RWPE1 (cell line): ENCODE measurements at places on chromosomes 11 and 22.

DNA sequence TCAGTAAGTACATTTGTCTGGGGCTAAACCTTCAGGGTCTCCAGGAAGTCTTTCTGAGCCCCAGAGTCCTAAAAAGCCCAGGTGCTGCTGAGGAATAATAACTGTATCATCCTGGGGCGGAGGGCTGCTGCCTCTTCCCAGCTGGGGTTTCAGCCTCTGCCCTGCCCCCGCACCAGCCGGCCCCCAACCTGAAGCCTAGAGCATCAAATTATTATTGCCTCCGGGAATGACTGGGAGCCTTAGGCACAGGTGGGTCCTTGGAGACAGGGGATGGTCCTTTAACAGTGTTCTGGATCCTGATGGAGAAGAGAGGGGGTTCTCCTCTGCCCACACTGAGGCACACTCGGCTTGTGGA, 64.4 kb downstream of the BCR start:
- no peak for DNase-seq

- DNase-seq, result peak; percentile 17
These were observed 1.3 kb upstream of the PVALB start for GRCh38 chr22:36818010-36818642.

GRCh38 chr11:128859563-128860441, 7.3 kb downstream of the KCNJ1 start:
- peak; percentile 25 for DNase-seq

- no peak for DNase-seq
These were observed 199.1 kb downstream of the DBX1 start for GRCh38 chr11:19961225-19961624.

GRCh38 chr11:64128255-64129006, 37.5 kb downstream of the MACROD1 start:
- DNase-seq, result no peak

DNA sequence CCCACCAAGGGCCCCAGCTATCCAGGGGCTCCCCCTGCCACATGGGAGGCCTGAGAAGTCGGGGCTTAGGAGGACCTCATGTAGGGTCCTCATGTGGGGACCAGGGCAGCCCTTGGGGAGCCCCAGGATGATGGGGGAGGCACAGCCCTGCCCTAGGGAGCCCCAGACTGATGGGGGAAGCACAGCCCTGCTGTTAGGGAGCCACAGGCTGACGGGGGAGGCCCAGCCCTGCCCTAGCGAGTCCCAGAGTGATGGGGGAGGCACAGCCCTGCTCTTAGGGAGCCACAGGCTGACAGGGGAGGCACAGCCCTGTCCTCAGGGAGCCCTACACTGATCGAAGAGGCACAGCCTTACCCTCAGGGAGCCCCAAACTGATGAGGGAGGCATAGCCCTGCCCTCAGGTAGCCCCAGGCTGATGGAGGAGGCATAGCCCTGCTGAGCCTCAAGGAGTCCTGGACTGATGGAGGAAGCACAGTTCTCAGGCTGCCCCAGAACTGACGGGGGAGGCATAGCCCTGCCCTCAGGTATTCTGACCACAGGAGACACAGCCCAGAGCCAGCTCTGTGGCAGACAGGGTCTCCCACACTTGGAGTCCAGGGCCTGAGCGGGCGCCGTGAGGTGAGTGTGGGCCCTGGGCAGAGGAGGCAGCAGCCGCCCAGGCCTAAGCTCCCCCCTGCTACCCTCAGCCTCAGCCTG, 10.8 kb downstream of the PRR33 start:
- no peak for DNase-seq

DNA sequence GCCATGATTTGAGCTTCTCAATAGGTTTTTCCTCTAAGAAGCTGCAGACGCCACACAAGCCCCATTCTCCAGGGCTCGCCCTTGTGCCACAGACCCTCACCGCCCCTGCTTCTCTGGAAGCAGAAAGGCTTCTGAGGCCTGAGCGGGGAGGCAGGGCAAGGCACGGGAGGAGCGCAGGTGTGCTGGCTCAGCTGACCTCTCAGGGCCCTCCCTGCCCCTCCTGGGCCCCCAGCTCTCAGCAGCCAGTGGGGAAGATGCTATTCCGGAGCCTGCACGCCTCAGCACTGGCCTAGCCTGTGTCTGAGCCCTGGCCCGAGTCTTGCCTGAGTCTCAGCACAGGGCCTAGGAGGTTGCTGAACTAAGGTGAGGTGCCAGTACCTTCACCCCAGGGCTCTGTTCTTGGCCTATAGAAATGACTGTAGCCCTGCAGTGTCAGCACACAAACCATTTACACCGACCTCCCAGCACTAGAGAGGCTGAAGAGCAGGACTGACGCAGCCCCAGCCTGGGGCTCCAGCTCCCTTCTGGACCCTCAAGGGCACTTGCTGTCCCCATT, 47.1 kb upstream of the LMO1 start:
- no peak for DNase-seq

DNA sequence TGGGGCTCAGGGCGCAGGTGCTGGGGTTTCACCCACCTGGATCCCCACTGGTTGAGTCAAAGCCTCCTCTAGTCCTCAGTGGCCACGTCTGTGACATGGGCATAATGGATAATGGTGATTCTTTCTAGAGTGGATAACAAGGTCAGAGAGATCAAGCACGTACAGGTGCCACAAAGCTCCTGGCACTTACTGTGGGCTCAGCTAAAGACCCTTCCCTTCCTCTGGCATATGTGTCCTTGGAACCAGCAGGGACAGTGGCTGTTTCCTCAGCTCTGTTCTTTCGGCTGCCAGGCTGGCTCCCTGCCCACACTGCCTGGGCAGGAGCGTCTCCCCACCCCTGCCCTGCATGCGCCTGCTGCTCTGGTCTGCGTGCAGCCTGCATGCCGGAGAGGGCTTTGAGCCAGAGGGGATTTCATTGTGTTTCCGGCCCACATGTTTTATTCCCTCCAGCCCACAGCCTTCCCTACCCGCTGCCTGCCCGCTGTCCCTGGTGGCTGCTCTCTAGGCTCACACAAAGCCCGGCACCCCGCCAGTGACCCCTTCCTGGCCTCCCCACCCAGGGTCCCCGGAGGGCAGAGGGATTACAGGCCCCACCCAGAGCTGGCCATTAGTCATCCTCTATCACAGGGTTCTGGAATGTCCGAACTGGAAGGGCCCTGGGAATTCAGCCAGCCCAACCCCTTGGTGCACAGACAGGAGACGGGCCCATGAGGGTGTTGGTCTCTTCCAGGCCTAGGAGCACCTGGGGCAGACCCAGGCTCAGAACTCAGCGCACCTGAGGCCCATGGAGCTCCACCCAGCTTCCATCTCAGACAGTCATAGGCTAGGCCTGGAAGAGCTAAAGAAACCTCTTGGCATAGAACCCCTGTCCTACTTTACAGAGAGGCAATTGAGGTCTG, 55.3 kb upstream of the GCAT start:
- DNase-seq, result peak; percentile 82

- no peak for DNase-seq
These were observed 986.5 kb downstream of the TBC1D22A start for GRCh38 chr22:47748957-47749356.

- no peak for DNase-seq
These were observed 126.3 kb downstream of the CADM1 start for GRCh38 chr11:115377882-115378296.

GRCh38 chr11:114152785-114153184, 93.3 kb downstream of the ZBTB16 start:
- DNase-seq, result no peak

GRCh38 chr11:59186130-59186594, 14.2 kb downstream of the DTX4 start:
- DNase-seq, result peak; percentile 34

GRCh38 chr11:64661146-64661545, 61.9 kb downstream of the NRXN2 start:
- DNase-seq, result no peak

DNA sequence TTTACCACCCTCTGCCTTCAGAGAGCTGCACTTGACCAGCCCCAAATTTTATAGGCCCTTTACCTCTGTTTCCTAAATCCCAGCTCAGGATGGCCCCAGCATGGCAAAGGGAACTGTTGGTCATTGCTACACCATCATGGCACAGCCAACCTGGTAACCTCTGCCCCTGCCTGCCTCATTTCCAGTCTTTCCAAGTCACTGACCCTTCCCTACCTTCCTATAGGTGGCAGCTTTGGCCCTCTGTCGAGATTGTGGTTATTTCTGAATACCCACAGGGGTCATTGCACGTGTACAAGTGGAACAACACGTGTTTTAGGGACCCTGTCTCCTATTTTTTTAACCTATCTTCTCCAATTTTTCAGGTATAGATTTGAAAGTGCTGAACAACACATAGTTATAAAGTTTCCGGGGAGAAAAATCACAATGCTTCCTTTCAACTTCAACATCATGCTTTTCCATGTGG, 2.8 kb downstream of the GALNT18 start:
- DNase-seq, result no peak
